ENCODE measurements at places on chromosomes 2 and 18.

DNA sequence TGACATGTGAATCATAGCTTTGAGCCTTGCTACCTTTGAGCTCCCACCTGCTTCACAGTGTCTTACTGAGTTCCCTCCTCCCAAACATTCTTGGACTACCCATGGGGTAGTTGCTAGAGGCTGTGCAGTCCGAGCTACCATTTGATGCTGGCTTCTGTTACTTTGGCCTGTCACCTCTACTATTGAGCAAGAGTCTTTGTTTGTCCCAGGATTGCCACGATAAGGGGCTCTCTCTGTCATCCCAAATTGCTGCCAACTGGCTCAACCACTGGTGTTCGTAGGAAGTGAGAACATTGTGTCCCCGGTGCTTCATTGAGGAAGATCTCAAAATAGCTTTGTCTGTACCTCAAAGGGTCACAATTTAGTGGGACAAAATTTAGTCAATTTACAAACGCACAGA is 59.1 kb upstream of the PAX8 start:
- no peak for DNase-seq

GRCh38 chr2:36088716-36089328 is 266.8 kb upstream of the CRIM1 start:
- no peak for DNase-seq

GRCh38 chr2:180952082-180952481 is 28.3 kb upstream of the UBE2E3 start:
- no peak for DNase-seq

DNA sequence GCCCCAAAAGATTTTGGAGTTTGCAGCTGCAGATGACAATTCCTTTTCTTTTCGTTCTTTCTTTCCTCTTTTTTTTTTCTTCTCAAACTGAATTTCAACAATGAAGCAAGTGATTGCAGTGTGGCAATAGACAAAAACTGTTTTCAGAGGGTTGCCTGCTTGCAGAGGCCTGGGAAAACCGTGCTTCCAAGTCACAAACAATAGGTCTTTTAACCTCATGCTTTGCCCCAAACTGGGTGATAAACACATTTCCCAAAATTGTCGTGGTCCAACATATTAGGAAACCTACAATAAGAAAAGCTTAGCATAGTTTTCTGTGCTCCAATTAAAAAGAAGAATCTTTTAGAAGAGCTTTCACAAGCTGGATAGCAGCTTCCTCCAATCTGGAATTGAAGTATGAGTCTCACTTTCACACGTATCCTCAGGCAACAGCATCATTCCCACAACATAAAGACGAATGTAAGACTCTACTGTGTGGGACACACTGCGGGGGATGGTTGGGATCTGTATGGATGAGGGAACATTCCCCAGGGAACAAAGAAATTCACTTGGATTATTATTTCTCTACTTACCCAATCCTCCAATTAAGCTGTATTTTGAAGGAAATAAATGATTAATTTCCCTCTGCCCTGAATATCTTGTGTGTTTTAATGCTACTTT is 656.1 kb downstream of the RNF144A start:
- no peak for DNase-seq

- DNase-seq: no peak
These were observed 242.6 kb downstream of the THSD7B start for GRCh38 chr2:137007938-137008337.

DNA sequence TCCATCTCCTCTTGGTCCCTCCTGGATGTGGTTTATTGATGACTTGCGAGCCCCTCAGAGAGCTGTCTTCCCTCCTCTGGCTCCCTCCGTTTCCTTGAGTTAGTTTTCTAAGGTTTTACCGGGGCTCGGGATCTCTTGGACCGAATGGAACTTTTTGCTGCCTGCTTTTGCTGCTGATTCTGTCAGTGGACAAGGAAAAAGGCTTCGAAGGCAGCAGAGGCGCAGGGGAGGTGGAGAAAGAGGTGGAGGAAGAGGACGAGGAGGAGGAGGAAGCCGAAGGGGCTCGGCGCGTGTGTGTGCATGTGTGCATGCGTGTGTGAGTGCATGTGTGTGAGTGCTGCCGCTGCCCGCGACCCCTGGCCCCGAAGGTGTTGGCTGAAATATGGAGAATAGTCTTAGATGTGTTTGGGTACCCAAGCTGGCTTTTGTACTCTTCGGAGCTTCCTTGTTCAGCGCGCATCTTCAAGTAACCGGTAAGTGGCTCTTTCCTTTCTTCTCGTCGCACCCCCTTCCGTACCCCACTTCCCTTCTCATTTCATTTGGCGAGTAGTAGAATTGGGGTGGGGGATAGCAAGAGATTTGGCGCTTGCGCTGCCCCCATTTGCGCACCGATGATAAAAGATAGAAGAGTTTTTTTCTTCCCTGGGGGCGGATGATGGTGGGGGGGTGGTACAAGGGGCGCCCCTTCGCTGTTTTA is 557 bp downstream of the DCC start:
- DNase-seq: no peak

DNA sequence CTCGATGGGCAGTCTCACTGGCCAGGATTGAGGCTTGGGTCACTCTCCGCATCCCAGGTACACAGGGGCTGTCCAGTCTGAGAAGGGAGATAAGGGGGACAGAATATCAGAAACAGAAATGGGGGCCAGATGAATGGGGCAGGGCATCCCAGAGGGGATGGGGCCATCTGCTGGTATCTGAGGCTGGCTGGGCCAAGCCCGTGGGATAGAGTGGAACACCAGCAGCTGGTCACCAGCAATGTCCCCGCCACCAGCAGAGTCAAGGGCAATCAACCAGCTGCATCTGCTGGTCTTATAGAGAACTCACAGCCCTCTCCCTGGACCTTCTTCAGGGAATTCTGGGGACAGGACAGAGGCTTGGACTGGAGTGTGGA is 128.8 kb upstream of the HAAO start:
- DNase-seq: no peak

DNA sequence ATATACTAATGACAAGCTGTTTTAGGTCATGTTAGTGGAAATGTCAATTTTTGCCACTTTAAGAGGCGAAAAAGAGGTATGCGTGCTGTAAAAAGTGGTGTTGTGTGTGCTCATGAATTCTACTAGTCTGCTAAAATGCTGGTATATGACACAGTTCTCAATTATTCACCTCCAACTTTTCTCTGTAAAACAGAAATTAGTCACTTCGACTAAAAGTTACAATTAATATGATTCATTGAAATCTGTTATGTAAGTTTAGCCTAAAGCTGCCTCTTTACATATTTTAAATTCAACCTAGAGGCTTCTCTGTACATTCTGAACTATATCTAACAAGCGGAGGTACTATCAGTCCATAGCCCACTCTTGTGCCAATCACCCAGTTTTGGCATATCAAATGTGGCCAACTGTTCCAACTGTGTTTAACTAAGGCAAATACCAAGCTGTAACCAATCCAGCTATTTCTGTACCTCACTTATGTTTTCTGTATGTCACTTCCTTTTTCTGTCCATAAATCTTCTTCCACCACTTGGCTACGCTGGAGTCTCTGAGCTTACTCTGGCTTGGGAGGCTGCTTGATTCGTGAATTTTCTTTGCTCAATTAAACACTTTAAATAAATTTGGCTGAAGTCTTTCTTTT is 20.8 kb downstream of the BAZ2B start:
- no peak for DNase-seq

- peak; percentile 34 for DNase-seq
These were observed 195.4 kb downstream of the FAM210A start for GRCh38 chr18:13530879-13531387.

GRCh38 chr2:221833966-221834365 is 261.9 kb upstream of the EPHA4 start:
- no peak for DNase-seq

- DNase-seq: peak; percentile 33
These were observed 776 bp downstream of the MOGS start for GRCh38 chr2:74464406-74464805.

- no peak for DNase-seq
These were observed 2.2 kb downstream of the MPP4 start for GRCh38 chr2:201696151-201696659.

- DNase-seq: no peak
These were observed 973.7 kb upstream of the POU3F3 start for GRCh38 chr2:103880081-103880834.

DNA sequence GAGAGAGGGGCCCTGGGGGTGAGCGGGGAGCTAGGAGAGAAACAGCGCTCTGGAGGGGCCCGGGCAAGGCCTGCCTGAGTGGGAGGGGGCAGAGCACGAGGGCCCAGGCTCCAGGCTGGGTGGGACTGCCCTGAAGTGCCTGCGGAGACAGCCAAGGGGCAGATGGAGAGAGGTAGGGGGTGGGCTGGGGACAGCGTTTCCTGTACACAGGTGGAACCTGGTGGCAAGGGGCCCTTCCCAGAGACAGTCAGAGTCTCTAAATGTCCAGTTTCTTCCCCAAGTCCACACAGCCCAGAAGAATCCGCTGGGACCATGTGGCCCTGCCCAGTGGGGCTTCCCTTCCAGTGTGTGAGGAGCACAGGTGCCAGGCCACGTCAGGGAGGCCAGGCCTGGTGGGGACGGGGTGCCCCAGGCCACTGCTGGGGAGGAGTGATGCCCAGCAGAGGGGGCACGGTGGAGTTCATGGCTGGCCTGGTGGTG is 1.7 kb upstream of the GPR35 start:
- no peak for DNase-seq

GRCh38 chr18:9741793-9742523 is 33.9 kb downstream of the RAB31 start:
- no peak for DNase-seq

DNA sequence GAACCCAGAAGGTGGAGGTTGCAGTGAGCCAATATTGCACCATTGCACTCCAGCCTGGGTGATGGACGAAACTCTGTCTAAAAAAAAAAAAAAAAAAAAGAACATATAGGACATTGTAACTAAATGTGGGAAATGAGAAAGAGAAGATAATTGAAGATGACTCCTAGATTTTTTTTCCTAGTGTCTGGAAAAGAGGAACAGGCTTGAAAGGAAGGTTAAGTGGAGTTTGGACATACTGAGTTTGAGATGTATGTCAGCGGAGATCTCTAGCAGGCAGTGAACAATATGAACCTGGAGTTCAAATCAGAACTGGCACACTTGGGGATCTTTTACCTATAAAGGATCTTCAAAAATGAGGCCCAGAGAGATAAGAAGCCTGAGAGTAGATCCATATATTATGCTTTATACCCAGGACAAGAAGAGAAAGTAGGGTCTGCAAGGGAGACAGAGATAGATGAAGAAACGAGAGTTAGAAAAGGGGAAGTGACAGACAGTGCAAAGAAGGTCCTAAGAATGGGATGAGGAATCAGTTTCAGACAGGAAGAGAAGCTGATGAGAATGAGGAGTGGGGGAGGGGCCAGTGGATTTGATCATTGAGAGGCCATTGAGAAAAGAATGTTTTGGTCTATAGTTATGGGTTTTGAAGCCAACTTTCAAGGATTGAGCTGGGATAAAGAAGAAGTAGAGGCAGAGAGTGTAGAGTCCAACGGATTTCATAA is 46.9 kb upstream of the CD28 start:
- peak; percentile 82 for DNase-seq

DNA sequence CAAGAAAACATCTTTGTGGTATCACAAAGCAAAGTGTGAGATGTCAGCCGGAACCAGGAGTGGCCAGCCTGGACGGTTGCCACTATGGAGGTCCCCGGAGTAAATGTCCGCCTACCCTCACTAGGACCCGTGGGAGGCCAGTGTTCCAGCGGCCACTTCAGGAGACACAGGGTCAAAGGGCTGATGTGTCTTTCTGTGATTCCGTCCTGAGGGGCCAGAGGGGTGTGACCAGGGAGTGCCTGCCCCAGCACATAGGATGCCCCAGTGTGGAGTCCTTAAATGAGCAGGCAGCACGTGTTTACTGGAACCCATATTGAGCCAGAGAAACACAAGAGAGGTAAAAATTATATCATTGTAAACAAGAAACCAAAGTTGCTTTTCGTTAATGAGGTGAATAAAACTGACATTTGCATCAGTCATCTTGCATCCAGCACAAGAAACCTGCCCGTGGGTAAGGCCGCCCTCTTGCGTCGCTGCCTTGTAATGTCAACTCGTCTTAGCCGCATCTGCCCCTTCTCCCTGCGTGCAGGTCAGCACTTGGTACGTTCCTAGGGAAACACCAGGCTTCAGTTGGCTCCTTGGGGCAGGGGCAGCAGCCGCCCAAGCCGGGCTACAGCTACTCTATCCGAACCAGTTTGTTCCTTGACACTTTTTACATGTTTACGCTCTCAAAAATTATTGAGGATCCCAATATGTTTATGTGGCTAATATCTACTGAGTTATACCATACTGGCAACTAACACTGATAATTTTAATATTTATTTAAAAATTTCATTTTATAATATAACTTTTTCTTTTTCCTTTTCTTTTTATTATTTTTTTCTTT is 46.7 kb upstream of the LAPTM4A start:
- peak; percentile 80 for DNase-seq

DNA sequence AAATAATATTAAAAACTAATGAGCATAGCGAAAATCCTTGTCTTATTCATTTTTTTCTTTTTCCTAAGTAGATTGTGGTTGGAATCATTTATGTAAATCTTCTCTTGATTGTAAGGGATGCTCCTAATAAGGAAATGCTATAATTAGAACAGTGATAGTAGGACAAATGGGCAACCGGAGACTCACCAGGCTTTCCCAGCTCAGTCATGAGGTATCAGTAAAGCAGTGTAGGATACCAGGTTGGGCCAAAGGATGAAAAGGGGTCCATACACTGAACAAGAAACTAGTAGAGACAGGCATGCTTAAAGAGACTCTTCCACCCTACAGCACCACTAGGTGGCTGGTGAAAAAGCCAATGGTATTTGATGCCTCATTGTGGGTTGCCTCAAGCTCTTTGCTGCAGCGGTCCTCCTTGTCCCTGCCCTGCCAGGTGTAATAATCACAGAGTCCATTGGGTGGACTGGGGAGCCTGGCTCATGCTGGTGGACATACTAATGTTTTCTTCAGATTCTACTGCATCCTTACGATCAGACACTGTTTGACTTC is 71.4 kb upstream of the FAM98A start:
- DNase-seq: no peak

DNA sequence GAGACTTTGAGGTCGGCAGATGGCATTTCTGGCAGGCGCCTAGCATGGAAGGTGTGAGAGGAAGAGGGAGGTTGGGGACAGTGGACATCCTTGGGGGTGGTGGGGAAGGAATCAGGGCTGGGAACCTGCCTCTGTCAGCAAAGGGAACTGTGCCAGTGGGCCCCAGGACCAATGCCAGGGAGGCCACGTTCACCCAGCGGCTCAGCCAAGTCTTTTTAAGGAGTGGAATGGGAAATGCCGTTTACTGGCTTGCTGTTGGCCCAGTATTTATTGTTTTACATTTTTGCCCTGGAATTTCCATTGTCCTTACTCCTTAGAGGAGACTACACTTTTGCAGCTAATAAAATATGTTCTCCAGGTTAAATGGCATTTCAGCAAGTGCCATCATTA is 135.2 kb downstream of the MCFD2 start:
- no peak for DNase-seq

DNA sequence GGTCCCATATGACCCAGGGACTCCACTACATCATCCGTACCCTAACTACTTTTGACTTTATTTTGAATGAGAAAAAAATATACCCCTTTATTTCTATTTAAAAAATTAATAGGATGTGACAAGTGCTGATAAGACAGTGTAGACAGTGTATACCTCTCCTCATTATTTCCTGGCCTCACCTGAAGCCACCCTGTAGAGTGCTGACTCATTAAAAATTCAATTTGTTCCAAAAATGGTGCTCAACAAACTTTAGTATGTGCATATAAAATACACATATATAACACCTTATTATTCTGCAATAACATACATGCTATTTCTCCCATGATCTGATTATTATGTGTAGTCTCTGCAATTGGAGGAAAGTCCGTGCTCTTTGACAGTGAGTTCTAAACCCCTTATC is 20.8 kb downstream of the NOL4 start:
- no peak for DNase-seq
